MCF 10A (cell line): ENCODE measurements at places on chromosomes 11 and 22. TPM values are rescaled to one million over a fixed set of nuclear protein-coding genes. Genes with fewer than 3 reads are reported as not detected.

Gene OLFML1
- not detected in 2 replicates for total RNA-seq

- H3K27ac ChIP-seq, result peak overlapping the region; percentile 78
- peaks cover 14% of the 10 kb centered on the region for H3K36me3 ChIP-seq
- H3K27me3 ChIP-seq, result no peaks in the 10 kb centered on the region
- DNase-seq, result no peak
- peak overlapping the region; percentile 81 for H3K4me3 ChIP-seq
These were observed 733 bp downstream of the TRIM5 start for GRCh38 chr11:5684036-5684645.

DNA sequence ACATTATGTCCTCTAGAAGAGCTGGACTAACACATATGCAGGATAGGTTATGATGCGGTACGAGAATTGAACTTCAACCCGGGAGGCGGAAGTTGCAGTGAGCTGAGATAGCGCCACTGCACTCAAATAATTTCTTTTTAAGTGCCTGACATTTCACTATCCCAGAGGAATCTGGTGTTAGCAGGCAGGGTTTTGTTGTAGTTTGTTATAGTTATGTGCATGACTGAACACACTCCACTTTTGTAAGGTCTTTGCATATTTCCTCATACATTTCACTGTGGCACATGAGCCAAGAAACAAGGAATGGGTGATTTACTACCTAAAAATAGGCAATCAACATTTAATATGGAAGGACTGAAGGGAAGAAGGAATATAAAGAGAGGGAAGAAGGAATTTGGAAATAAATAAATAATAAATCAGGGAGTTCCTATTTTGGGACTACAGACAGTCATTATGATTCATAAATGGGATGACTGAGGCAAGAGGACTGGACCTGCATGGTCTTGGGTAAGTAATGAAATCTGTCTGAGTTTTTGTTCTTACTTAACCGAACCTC, 8.7 kb upstream of the HIPK3 start:
- H3K27me3 ChIP-seq, result no peaks in the 10 kb centered on the region
- H3K4me3 ChIP-seq, result no peak overlapping the region
- no peaks in the 10 kb centered on the region for H3K36me3 ChIP-seq
- H3K4me1 ChIP-seq, result peaks cover 6% of the 10 kb centered on the region

DNA sequence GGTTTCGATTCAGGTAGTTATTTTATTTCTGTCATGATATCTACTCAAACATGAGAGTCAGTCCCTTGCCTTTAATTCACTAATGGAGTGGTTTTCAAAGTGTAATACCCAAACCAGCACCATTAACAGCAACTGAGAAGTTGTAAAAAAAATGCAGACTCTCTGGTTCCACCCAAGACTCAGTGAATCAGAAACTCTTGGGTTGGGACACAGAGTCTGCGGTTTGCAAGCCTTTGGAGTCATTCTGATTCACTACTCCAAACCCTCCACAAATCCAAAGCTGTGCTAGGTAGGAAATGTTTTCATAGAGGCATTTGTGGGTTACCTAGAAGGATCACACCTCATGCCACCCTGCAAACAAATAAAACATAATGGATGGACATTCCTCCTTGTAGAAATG, 340.1 kb downstream of the NTM start:
- no peaks in the 10 kb centered on the region for H3K27me3 ChIP-seq
- H3K27ac ChIP-seq, result no peak overlapping the region
- DNase-seq, result no peak

GRCh38 chr22:17785185-17786184, 11.2 kb upstream of the BID start:
- no peaks in the 10 kb centered on the region for H3K27me3 ChIP-seq
- no peak overlapping the region for H3K27ac ChIP-seq
- H3K4me1 ChIP-seq, result peaks cover 30% of the 10 kb centered on the region

DNA sequence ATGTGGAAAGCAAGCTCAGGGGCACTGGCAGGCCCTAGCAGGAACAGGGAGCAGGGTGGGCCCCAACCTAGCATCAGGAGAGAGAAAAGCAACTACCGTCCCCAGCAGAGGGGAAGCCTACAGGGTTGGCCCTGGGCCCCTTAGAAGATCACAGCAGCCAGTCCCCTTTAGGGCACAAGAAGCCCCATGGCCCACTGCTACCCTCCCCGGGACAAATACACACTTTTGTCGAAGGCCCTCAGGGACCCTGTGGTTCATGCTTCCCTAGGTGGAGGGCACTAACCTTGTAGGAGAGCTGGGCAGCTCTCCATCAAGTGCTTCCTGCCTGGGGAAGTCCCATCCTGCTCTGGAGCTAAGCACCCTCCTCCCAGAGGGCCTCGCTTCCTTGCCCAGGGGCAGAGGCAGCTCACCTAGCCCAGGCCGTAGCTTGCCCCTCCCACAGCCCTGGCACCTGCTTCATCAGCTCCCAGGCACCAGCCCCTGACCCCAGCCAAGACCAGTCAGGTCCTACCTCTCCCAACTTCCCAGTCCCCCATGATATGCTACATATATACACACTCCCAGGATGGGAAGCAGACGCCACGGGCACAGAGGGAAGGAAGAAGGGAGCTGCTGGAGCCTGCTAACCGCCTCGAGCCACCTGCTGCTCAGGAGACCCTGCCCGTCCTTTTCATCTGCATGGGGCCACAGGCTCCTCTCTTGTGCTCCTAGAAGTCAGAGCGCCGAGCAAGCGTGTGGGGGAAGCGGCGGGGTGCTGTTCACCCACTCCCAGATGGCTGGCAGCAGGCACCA, 20.1 kb downstream of the SUN2 start:
- no peaks in the 10 kb centered on the region for H3K27me3 ChIP-seq
- peaks cover 11% of the 10 kb centered on the region for H3K4me1 ChIP-seq
- H3K4me3 ChIP-seq, result no peak overlapping the region
- peaks cover 78% of the 10 kb centered on the region for H3K36me3 ChIP-seq
- DNase-seq, result no peak
- H3K27ac ChIP-seq, result no peak overlapping the region

DNA sequence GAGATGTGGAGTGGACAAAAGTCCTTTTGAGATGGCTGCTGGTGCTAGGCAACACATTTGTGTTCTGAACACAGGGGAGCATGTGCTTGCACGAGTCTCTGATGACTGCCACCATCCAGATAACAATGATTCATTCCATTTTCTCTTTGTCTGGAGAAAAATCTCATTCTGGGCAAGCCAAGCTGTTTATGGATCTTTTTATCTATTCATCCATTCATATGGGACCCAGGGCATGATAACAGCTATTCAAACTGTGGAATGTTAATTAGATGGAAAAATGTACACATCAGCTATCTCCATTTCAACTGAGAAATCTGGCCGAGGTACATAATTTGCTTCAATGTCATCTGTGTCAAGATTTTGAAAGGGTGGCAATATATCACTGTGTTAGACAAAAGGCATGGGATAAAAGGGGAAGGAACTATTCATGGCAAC, 117.5 kb upstream of the ZBED5 start:
- H3K4me1 ChIP-seq, result no peaks in the 10 kb centered on the region
- H3K4me3 ChIP-seq, result no peak overlapping the region
- H3K27ac ChIP-seq, result no peak overlapping the region

- H3K4me3 ChIP-seq, result no peak overlapping the region
- H3K27ac ChIP-seq, result no peak overlapping the region
- no peak for DNase-seq
- H3K4me1 ChIP-seq, result no peaks in the 10 kb centered on the region
- no peaks in the 10 kb centered on the region for H3K27me3 ChIP-seq
These were observed 560.0 kb downstream of the TMEM135 start for GRCh38 chr11:87597725-87598124.

DNA sequence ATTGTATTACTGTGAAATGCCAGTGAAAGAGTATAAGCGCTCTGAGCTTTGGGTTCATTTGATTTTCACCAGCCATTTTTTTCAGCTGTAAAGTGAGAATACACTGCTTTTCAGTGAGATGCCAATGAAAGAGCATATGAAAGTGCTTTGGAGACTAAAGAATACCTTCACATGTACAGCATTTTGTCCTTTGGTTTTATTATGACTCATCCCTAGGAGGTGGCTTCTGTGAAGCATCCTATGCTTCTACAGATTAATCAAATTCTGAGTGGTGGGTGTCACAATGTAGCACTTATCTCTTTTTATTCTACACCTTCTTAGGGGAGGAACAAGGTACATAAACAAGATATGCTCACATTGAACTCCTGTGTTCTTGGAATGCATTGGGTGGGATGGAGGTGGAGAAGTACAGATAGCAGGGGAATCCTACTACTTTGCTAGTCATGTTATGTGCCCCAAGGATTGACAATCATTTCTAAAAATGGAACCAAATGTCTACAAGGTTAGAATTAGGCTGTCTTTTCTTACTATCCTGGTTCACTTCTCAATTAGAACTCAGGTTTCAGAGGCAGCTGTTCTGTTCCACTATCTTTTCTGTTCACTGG, 18.7 kb downstream of the TRIM44 start:
- H3K27me3 ChIP-seq, result no peaks in the 10 kb centered on the region
- DNase-seq, result no peak
- peaks cover 32% of the 10 kb centered on the region for H3K4me1 ChIP-seq

DNA sequence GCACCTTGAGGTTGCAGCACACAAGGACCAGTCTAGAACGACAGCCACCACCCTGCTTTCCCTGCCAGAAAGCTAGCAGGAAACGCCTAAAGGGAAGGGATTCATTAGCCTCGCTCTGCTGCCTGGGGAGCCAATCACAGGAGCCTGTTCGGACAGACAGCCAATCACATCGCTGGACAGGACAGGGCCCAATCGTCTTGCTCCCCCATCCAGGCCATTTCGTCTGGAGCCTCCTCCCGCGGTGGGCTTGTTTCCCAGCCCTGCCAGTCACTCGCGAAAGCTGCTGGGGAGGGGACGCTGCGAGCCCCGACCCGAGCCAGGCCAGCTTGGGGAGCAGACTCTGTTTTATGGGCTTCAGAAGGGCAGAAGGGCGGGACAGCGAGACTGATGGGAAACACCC, 79.8 kb upstream of the NCAM1 start:
- no peak for DNase-seq
- peaks cover 13% of the 10 kb centered on the region for H3K27me3 ChIP-seq
- no peak overlapping the region for H3K4me3 ChIP-seq
- no peaks in the 10 kb centered on the region for H3K36me3 ChIP-seq
- H3K27ac ChIP-seq, result no peak overlapping the region

DNA sequence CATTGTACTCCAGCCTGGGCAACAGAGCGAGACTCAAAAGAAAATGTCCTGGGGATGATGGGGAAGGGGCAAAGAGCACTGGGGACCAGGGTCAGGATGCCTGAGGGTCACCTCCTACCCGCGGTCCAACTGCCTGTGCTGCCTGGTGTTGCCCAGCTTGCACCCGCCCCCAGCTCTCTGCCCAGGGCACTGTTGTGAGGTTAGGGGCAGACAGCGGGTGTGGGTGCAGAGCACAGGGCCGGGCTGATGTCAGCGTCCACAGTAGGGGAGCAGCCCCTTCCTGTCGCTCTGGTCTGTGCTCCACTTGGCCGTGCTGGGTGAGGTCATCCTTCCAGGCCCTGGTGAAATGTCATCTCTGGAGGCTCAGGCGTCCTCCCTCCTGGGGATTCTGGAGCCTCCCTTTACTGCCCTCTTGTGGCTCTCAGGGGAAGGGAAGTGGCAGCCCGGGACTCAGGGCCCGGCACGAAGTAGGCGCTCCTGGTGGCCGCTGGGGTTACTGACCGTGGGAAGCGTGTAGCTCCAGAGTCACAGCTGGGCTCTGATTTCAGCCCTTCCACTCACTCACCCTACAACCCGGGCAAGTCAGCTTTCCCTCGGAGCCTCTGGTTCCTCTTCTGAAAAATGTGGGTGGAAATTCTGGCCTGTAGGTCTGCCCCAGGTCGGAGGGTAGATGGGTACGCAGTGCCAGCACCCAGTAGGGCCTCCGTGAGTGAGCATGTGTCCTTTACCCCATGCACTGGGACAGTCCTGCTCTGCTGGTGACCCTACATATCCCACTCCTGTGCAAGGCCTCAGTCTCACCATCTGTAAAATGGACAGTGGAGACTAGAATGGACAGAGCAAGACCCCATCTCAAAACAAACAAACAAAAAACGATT, 17.3 kb upstream of the PRR5 start:
- DNase-seq, result peak; percentile 92
- H3K27me3 ChIP-seq, result no peaks in the 10 kb centered on the region
- H3K36me3 ChIP-seq, result no peaks in the 10 kb centered on the region

- no peak overlapping the region for H3K27ac ChIP-seq
- H3K4me1 ChIP-seq, result peaks cover 18% of the 10 kb centered on the region
- no peak for DNase-seq
- H3K27me3 ChIP-seq, result no peaks in the 10 kb centered on the region
These were observed 7.8 kb downstream of the CCDC90B start for GRCh38 chr11:83278351-83278750.

- H3K4me1 ChIP-seq, result no peaks in the 10 kb centered on the region
- no peak overlapping the region for H3K27ac ChIP-seq
These were observed 8.7 kb downstream of the MMP26 start for GRCh38 chr11:4713241-4713640.

DNA sequence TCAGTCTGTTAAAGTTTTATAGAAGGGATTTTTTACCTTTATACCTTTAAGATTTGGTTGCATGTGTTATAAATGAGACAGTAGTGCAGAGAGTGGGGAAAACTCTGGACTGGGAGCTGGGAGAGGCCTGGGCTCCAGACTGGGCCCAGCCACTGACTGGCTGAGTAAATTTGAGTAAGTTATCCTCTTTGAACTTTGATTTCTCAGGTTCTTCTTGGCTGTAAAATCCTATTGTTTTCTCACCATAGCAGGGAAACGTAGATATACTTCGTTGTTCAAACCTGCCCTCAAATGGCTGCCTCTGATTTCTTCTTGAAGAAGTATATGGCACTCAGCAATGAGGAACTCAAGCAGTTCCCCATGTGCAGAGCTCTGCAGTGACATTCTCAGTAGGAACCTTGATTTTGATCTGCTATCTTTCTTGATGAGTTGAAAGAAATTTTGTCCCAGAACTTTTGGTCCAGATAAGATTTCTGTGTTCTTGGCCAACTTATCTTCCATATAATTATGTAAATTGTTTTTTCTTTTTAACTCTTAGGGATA, 8.8 kb downstream of the BMAL1 start:
- H3K4me1 ChIP-seq, result peaks cover 53% of the 10 kb centered on the region
- H3K27me3 ChIP-seq, result no peaks in the 10 kb centered on the region
- H3K4me3 ChIP-seq, result no peak overlapping the region
- H3K27ac ChIP-seq, result no peak overlapping the region

DNA sequence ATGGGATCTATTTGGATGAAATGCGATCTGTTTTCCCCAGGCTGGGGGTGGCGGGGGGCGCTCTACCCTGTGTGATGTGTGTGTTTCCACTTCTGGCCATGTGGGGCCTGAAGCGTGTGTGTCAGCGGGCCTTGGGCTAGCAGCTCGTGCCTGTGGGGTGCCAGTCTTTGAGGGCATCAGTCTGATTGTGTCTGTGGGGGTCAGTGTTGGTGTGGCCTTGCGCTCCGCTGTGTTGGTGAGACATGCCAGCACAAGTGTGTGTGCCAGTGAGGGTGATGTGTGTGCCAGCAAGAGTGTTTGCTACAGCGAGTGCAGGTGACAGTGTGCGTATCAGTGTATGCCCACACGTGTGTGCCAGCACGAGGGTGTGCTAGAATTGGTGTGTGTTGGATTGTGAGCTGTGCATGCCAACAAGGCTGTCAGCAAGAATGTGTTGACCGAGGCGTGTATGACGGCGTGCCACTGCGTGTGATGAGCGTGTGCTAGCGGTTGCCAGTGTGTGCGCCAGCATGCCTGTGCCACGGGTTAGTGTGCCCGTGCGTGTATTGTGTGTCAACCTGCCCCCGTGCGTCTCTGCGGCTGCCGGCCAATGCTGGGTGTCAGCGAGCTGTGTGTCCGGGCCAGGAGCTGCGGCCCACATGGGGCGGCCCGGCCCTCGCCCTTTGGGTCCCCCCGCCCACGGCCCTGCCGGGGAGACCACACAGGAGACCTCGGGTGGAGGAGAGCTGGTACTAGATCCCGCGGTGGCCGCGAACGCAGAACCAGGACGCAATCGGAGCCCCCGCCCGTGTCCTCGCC, 519 bp downstream of the ARRB1 start:
- H3K27me3 ChIP-seq, result no peaks in the 10 kb centered on the region
- DNase-seq, result no peak
- peak overlapping the region; percentile 80 for H3K4me3 ChIP-seq
- no peak overlapping the region for H3K27ac ChIP-seq
- peaks cover 6% of the 10 kb centered on the region for H3K36me3 ChIP-seq
